ENCODE measurements at places on chromosomes 3 and 15.
A peak's percentile ranks its signal among the peaks of the same experiment; 100 is the strongest.

GRCh38 chr3:117480972-117481371, 771.4 kb downstream of the TUSC7 start:
- DNase-seq, result no peak

DNA sequence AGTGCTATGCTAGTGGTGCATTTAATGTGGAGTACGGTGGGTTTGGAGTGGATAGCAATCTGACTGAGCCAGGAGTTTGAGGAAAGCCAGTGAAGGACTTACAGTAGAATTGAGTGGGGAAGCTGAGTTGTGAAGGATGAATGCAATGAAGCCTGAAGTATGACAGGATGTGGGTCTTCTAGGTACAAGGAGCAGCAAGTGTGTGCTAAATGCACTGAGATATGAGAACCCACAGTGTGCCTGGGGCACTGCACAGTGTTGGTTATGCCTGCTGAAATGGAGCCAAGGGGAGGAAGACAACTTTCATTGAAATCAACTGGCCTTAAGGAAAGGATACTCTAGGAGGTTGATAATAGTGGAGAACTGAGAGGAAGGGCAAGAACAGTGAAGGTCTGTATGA, 105.5 kb upstream of the MRPL3 start:
- no peak for DNase-seq

- peak; percentile 96 for DNase-seq
Measured at GRCh38 chr3:122514123-122515019, at the start of gene KPNA1. TSS of gene KPNA1 (minus strand) at chr3:122514939. CDS start at chr3:122496565, 18,374 bp downstream.

DNA sequence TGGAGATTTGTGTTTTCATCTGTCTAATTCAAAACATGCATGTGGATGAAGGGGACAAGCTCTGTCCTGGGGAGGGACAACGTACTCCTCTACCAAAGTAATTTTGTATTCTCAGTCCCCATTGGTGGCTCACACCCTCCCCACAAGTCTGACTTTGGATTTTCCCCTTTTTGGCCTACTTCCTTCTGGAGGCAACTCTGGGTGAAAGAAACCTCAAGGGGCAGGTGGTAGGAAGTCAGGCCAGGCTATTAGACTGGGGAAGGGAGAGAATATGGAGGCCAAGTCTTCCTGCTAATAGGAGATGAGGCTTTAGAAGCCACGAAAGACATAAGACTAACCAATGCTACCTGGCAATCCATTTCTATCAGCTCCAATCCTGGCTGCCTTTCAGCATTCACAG, 124.9 kb upstream of the RASGRP1 start:
- no peak for DNase-seq

DNA sequence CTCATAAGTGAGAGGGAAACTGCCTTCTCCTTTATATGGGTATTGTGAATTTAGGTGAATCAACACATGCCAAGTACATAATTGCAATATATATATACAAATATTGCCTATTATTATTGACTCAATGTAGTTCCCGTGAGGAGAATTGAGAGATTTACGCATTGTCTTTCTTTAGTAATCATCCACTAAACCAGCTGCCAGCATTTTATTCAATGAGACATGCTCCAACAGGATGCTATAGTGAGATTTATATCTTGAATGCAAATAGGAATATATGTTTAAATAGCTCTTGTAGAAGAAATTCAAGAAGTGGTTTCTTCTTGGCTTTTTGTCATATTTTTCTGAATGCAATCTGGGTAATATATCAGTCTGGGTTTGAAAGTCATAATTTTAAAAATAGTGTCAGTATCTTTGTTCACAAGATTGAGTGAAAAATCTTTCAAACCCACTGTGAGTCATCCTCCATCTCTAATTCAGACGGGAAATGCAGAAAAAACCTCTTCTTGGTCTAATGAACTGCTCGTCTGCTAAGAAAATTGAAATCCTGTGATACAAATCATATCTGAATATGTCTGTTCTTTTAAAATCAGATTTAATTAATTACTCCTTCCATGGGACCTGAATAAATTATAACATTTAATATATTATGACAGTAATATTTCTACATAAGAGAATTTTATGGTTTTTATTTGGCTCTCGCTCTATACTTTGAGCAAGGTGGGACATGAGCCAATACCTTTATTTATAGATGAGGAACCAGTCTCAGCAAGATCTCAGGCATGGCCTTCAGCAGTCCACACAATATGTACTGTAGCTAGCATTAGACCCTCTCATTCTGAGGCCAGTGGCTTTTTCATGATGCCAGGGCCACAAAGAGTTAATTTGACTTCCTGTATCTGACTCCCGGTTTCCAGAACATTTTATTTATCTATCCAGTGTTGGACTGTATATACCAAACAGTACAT, 516.0 kb downstream of the GABRG3 start:
- no peak for DNase-seq

- peak; percentile 68 for DNase-seq
Measured at GRCh38 chr3:66253790-66254620, 33.2 kb downstream of the SLC25A26 start.

- no peak for DNase-seq
Measured at GRCh38 chr15:80618685-80619400, 76.3 kb upstream of the ABHD17C start.
